Kidney capillary endothelial cell (primary cell): ENCODE measurements at places on chromosomes 2 and 18.

- DNase-seq = no peak
Measured at GRCh38 chr18:61963705-61964104, 70.9 kb upstream of the RNF152 start.

DNA sequence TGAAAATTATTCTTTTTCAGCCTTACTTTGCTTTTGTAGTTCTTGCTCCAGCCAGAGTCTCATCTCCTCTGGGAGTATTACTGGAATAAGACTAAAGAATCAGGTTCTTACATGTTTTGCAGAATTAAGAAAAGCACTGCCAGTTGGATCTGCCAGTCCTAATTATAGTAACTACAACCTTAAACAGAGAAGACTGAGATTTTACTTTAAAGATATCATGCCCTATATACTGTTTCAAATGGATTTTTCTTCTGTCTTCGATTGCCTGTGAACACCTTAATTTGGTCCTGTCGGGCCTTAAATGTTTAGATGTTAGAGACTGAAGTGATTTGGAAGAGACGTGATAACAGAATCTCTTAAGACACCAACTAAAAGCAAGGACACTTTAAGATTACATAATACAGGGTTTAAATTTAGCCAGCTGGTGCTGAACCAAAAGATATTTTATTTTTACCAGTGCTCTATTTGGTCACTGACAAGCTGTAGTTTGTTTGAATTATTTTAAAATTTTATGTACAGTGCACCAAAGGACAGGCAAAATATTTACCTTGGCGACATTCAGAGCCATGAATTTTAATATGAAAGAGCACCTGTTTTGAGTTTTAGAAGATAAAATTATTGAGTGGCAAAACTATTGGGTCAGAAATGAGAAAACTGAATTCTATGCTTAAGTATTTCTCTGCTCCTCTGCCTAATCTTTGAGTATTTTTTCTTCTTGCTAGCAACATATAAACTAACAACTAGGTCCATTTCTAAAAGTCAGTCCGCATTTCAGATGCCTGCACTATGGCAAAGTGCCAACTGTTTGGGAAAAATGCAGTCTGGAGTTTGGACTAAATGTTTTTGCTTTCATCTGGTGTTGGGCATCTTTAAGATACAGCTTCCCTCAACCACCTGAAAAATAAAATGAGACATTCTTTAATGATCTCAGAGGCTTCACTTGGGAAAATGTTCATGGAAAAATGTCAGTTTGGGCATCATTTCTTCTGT lies 300.0 kb downstream of the XIRP2 start:
- DNase-seq = no peak

GRCh38 chr2:105881286-105882136 lies 136.8 kb downstream of the NCK2 start:
- DNase-seq = no peak

- no peak for DNase-seq
Measured at GRCh38 chr2:10634495-10634894, 55.3 kb downstream of the NOL10 start.

DNA sequence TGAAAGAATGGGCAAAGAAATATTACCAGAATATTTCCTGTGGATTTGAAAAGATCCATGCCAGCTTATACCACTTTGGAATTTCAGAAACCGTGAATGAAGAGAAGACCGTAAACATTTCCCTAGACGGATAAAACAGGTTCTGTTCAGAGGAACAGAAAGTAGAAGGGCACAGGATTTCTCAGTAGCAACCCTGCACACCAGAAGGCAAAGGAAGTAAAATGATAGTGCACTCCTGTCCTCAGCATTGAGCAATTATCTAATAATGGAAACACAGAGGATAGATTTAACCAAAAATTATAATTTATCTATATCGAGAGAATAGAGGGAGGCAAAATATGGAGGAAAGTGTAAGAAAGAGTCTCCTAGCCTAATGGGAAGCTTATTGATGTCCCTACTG lies 87.0 kb upstream of the ITGA6 start:
- no peak for DNase-seq

- no peak for DNase-seq
Measured at GRCh38 chr2:240957656-240958365, 40.6 kb upstream of the SNED1 start.

DNA sequence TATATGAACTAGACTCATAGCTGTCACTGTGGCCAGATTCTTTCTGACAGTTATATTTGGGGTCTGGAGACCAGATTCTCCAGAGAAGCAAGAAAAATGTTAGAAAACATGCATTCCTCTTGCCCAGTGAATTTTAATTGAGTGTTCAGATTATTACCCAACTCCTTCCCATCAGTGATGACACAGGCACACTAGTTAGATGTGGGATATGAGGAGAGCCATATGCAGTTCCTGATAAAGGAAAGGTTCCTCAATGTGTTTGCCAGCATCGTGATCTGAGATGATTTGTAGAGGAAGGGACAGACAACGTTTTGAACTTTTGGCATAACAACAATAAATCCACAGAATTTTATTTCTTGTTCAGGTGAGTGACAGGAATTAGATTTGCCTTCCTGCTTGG lies 308.6 kb downstream of the PIEZO2 start:
- DNase-seq = no peak

DNA sequence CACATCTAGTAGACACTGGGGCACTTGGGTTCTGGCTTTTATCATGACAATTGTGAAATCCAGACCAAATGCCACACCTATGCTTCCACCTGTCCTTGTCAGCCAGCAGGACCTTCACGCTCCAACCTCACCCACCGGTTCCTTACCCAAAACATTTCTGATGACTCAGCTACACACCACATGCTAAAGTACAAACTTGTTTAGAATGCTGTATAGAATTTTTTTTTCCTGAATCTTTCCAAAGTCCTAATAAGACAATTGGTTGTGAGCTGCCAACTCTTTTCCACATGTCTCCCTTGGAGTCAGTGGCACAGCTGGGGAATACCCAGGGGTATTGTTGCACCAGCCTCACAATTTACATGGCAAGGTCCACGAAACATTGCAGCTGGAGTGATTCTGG lies 75.5 kb upstream of the LPIN2 start:
- no peak for DNase-seq

DNA sequence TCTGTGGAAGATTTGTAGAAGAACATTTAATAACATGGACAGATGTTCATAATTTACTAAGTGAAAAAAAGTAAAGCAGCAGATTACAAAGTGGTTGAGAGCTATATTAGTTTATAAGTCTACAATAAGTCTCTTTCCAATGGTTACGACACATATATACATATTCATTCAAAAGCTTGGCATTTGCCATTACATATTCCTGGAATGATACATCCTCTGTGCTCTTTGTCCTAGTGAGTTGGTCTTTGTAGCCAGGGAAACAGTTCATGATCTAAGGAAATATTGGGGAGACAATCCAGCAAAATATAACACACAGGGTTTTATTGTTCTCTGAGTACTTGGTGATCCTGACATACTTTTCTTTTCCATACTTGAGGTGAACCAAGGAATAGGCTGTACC lies 32.5 kb upstream of the SOS1 start:
- DNase-seq = no peak

GRCh38 chr2:61718965-61719364 lies 134.9 kb downstream of the FAM161A start:
- no peak for DNase-seq
